ENCODE measurements at places on chromosomes 11 and 22.

- DNase-seq: no peak
Measured at GRCh38 chr22:25375683-25376082, 156.2 kb downstream of the CRYBB2 start.

DNA sequence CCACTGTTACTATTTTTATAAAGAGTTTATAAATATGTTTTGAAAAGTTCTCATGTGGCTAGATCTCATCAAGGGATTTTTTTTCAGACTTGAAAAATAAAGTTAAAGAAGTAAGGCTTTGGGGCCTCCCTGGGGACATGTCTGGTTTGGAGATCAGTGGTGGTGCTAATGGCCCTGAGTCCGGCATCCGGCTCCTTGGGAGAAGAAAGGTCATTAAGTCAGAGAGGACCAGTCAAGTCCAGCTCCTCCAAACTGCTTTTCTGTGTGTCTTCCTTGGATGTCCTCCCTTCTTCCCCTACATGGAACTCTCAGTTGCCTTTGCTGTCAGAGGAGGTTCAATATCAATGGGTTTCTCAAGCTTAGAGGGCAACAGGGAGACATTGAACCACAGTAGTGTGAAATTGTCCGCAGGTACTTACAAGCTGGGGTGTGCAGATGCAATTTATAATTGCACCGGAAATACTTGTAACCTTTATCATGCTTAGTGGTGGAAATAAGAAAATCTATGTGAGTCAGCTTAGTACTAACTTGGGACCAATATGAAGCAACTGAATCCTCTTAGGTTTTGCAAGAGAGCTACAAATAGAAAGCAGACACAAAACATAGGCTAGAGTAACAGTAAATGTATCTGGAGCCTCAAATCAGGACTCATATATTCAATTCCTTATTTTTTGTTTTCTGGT, 144.3 kb downstream of the TEAD1 start:
- DNase-seq: no peak

- no peak for DNase-seq
Measured at GRCh38 chr11:130655300-130655699, 206.9 kb downstream of the ADAMTS15 start.

GRCh38 chr11:90220391-90220790, 2.5 kb downstream of the CHORDC1 start:
- no peak for DNase-seq

- no peak for DNase-seq
Measured at GRCh38 chr11:15841931-15842740, 514.2 kb downstream of the SOX6 start.

- DNase-seq: no peak
Measured at GRCh38 chr11:119335091-119335654, 846 bp downstream of the RNF26 start.

DNA sequence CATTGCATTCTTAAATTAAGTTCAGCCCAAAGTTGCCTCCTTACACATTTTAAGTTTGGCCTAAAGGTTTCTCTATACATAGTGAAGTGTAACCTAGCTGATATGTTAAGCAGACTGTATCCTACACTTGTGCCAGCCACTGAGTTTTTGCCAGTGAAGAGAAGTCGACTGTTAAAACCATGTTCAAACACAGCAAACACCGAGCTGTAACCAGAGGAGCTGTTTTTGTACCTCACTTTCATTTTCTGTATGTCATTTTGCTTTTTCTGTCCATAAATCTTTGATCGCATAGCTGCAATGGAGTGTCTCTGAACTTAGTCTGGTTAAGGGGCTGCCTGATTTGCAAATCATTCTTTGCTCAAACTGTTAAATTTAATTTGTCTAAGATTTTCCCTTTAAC, 403.7 kb downstream of the LUZP2 start:
- no peak for DNase-seq

- no peak for DNase-seq
Measured at GRCh38 chr11:91404344-91404743, 820.3 kb upstream of the FAT3 start.

- DNase-seq: no peak
Measured at GRCh38 chr11:55697817-55698216, 35.8 kb downstream of the OR4C6 start.

DNA sequence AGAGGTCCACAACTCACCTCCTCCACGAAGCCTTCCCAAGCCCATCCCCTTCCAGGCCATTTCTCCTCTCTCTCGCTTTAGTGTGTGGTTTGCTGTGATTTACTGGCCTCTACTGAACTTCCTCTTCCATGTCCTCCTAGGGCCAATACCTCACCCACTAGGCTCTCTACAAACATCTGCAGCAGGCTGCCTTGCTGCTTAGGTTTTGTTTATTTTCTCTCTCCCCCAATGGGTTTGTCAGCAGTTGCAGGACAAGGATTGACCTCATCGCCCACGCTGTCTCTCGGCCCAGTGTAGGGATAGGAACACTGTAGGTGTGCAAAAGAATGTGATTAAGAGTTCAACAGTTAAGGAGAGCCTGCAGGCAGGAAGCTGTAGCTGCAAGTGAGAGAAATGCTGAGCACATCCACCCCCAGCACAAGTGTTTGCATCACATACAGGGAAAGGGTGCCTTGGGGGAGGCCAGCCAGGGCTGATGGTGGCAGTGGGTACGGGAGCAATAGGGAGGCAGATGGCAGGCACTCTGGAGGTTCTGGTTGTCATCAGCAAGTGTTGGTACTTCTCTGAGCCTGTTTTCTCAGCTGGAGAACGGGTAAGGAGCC, 1.4 kb downstream of the PC start:
- DNase-seq: no peak

DNA sequence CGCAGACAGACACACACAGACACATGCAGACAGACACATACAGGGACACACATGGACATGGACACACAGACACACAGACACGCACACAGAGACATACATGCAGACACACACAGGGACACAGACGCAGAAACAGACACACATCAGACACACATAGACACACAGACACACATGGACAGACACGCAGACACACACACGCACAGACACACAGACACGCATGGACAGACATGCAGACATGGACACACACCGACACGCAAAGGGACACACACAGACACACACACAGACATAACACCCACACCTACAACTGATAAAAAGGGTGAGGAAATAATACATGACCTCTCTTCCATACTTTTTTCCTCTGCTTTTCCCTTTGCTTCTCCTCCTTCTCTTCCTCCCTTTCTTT, 146.2 kb downstream of the HIPK3 start:
- DNase-seq: no peak

- no peak for DNase-seq
Measured at GRCh38 chr11:111731821-111732220, 34.4 kb downstream of the PPP2R1B start.

GRCh38 chr11:83464160-83464944, 178.2 kb upstream of the CCDC90B start:
- no peak for DNase-seq

DNA sequence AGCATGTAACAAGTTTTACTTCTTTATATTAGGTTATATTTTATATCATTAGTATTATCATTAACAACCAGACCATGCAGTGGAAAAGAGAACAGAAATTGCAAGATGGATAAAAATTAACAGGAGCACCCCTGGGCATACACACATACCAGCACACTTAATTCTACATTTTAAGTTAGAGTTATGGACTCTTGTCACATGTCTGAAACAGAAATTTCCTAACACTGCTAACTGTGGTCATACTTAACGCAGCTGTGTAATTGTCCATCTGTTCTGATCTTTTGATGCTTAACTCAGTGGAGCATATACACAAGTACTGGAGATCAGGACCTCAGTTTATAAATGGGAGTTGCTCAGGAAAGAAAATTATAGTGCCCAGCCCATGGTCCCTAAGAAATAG, 358 bp downstream of the OR52H1 start:
- no peak for DNase-seq
